Naive thymus-derived CD8-positive, alpha-beta T cell (primary cell): ENCODE measurements at places on chromosomes 5 and 9.
A peak's percentile ranks its signal among the peaks of the same experiment; 100 is the strongest.

DNA sequence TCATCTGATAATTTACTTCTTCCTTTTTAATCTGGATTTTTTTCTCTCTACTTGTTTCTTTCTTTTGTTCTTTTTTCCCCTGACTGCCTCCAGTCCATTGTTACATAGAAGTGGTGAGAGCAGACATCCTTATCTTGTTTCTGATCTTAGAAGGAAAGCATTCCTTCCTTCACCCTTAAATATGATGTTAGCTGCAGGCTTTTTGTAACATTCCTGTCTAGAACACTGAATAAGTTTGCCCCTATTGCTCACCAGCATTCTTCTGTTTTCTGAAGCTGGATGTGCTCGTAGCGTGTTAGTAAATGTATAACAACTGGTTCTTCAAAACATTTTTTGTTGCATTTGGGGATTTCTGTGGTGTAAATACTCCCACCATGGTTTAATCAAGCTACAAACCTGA is 136.7 kb upstream of the NFIL3 start:
- no peak overlapping the region for H3K27ac ChIP-seq
- no peak overlapping the region for H3K4me3 ChIP-seq
- no peaks in the 10 kb centered on the region for H3K36me3 ChIP-seq
- peaks cover 20% of the 10 kb centered on the region for H3K27me3 ChIP-seq
- no peak for DNase-seq

DNA sequence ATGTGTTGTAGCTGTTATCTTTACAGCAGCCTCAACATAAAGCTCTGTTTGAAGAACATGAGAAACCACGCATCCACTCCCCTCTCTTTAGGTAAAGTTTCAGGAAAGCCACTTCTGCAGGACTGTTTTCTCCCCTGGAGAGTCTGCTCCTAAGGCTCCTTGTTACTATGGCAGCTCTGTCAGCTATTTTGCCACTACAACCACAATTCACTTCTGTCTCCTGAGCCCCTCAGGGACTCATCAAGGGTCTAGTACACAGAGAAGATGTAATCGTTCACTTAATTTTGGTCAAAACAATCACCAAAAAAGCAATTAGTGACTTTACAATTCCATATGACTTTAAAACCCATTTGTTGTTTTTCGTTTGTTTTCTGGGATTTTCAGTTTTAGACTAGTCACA is 157.7 kb downstream of the FBN2 start:
- no peaks in the 10 kb centered on the region for H3K27me3 ChIP-seq
- DNase-seq: no peak
- no peak overlapping the region for H3K27ac ChIP-seq
- H3K4me1 ChIP-seq: no peaks in the 10 kb centered on the region
- H3K4me3 ChIP-seq: no peak overlapping the region
- H3K36me3 ChIP-seq: no peaks in the 10 kb centered on the region

DNA sequence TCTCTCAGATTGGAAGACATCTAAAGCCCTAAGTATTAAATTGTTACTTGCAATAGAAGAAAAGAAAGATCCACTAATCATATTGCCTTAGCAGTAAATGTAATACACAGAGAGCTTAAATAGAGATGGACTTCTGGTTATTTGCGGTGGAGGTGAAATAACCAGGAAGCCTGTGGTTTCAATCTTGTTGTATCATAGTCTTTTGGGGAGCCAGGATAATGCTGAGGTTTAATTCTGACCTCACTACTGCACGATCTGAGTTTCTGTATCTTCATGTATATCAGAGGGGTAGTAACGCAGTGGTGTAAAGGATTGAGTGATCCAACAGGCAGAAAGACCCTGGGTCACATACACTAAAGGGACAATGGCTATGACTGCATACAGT is 71.7 kb downstream of the ANKRD55 start:
- H3K36me3 ChIP-seq: no peaks in the 10 kb centered on the region
- no peak overlapping the region for H3K4me3 ChIP-seq
- no peaks in the 10 kb centered on the region for H3K27me3 ChIP-seq
- H3K27ac ChIP-seq: peak overlapping the region; percentile 47
- no peak for DNase-seq

- H3K4me3 ChIP-seq: no peak overlapping the region
- peaks cover 52% of the 10 kb centered on the region for H3K27me3 ChIP-seq
- peaks cover 13% of the 10 kb centered on the region for H3K4me1 ChIP-seq
- no peak overlapping the region for H3K27ac ChIP-seq
- peaks cover 7% of the 10 kb centered on the region for H3K36me3 ChIP-seq
These were observed 43.1 kb downstream of the LHX2 start for GRCh38 chr9:124054582-124055227.

- H3K4me3 ChIP-seq: no peak overlapping the region
- no peaks in the 10 kb centered on the region for H3K36me3 ChIP-seq
- H3K27me3 ChIP-seq: no peaks in the 10 kb centered on the region
- DNase-seq: no peak
- no peak overlapping the region for H3K27ac ChIP-seq
- peaks cover 1% of the 10 kb centered on the region for H3K4me1 ChIP-seq
These were observed 28.9 kb downstream of the CDH9 start for GRCh38 chr5:27009540-27009915.

GRCh38 chr9:91043811-91044175 is 242.2 kb downstream of the SYK start:
- DNase-seq: no peak
- peaks cover 16% of the 10 kb centered on the region for H3K27me3 ChIP-seq
- peaks cover 20% of the 10 kb centered on the region for H3K4me1 ChIP-seq
- H3K36me3 ChIP-seq: no peaks in the 10 kb centered on the region
- H3K27ac ChIP-seq: no peak overlapping the region

DNA sequence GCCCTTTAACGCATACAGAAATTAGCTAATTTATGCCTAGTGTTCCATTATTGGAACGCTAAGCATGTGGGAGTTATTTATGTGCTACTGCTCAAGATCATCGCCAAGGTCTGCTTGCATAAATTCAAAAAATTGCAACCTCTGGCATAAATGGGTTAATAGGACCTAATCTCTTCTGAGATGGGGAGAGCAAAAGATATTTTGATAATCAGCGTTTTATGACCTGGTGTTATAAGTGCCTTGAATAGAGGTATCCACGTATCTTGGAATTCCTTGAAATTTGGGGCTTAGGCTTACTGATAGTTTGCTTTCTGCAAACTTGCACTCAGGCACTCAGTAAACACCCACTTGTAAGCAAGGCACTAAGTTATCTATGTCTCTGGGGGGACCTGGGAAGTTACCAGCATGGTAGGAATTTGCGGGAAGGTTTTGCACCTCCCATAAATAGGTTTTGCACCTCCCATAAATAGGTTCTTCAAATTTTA is 1.8 kb downstream of the SUB1 start:
- H3K27me3 ChIP-seq: peaks cover 2% of the 10 kb centered on the region
- peaks cover 53% of the 10 kb centered on the region for H3K4me1 ChIP-seq
- peak overlapping the region; percentile 99 for H3K27ac ChIP-seq
- no peak for DNase-seq
- H3K36me3 ChIP-seq: peaks cover 3% of the 10 kb centered on the region

DNA sequence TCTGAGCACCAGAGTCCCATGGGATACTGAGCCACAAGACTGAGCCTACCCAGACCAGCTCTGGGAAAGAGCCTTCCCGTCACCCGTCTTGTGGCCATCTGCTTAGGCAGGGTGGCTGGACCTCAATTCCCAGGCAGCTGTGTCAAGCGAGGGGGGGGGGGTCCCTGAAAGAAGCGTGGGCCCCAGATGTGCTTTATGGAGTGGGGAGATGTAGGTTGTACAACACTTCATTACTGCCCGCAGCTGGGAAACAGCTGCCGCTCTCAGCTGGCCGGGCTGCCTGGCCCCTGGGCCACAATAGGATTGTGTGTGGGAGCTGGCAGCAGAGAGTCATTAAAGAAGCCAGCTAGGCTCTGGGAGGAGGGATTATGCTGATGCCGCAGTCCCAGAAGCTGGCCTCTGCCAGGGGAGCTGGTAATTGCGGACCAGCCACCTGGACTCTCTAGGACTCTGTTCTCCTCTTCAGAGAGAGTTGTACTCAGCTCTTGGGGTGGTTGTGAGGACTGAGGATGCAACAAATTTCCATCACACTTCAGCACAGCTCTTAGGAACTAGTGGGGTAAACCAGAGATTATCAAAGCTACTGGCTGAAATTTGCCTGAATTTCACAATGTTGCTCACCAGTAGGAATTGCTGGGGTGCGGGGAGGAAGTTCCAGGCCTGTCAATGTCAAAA is 145.4 kb downstream of the GADD45G start:
- no peak overlapping the region for H3K4me3 ChIP-seq
- no peak overlapping the region for H3K27ac ChIP-seq
- no peaks in the 10 kb centered on the region for H3K36me3 ChIP-seq
- H3K27me3 ChIP-seq: no peaks in the 10 kb centered on the region
- H3K4me1 ChIP-seq: peaks cover 38% of the 10 kb centered on the region
- DNase-seq: no peak

GRCh38 chr9:529731-530130 is 311.8 kb upstream of the DMRT1 start:
- no peak overlapping the region for H3K4me3 ChIP-seq
- DNase-seq: no peak

GRCh38 chr5:88452820-88453219 is 184.2 kb upstream of the TMEM161B start:
- peaks cover 27% of the 10 kb centered on the region for H3K27me3 ChIP-seq
- H3K27ac ChIP-seq: no peak overlapping the region
- no peaks in the 10 kb centered on the region for H3K4me1 ChIP-seq
- H3K36me3 ChIP-seq: no peaks in the 10 kb centered on the region
- H3K4me3 ChIP-seq: no peak overlapping the region

- peaks cover 23% of the 10 kb centered on the region for H3K4me1 ChIP-seq
- H3K27ac ChIP-seq: no peak overlapping the region
- H3K36me3 ChIP-seq: no peaks in the 10 kb centered on the region
- no peaks in the 10 kb centered on the region for H3K27me3 ChIP-seq
- H3K4me3 ChIP-seq: no peak overlapping the region
These were observed 258.8 kb upstream of the ZNF608 start for GRCh38 chr5:125005266-125005665.

DNA sequence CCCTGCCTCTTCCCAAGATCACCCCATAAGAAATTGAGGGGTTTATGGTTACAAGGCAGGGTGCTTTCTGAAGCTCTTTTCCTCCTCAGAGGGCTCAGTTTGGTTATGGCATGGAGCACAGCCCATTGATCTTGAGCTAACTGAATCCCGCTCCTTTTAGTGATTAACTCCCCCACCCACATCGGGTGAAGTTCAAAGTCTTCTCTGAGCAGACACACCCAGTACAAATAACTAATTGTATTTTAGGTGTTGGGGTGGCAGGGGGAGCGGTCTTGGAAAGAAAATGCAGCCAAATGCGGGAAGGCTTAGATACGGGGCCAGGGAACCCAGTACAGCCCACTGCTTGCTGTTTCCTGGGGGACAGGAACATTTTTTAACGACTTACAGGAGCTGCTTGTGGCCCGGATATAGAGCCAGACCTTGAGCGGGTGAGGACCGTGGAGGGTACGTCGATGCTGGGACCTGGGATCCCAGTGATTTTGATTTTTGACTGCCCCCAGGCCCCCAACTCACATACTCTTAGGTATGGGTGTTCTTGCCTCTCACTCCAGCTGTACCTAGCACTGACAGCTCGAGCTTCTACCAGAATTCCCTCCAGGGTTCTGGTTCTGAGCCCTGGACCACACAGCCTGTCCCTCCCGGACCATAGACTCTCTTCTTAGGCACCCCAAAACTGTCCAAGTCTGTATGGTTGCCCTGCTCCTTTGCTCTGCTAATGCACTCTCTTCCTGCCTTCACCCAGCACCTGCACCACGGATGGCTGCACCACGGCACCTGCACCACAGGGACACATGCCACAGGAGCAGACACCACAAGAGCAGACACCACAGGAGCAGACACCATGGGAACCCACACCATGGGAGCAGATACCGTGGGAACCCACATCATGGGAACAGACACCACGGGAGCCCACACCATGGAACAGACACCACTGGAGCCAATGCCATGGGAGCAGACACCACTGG is 18.3 kb upstream of the RXRA start:
- no peak for DNase-seq
- H3K27ac ChIP-seq: no peak overlapping the region
- no peaks in the 10 kb centered on the region for H3K27me3 ChIP-seq
- H3K4me1 ChIP-seq: no peaks in the 10 kb centered on the region
- no peaks in the 10 kb centered on the region for H3K36me3 ChIP-seq

DNA sequence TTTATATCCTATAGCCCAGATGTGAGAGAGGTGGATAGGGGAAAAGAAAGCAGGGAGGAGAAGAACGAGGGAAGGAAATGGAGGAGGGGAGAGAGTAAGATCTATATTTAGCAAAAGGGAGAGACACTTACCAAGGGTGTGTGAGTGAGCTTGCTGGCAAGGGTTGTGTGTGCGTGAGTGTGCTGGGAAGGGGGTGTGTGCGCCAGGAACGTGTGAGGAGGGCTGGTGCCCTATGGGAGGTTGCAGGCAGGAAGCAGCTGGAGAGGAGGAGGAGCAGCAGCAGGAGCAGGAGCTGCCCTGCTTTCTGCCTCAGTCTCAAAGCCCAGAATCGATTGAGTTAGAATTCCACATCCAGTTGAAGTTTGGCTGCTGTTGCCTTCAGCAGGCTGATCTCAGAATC is 148.3 kb upstream of the RUSC2 start:
- H3K27ac ChIP-seq: no peak overlapping the region
- no peak overlapping the region for H3K4me3 ChIP-seq
- peaks cover 4% of the 10 kb centered on the region for H3K4me1 ChIP-seq
- H3K27me3 ChIP-seq: peaks cover 10% of the 10 kb centered on the region
- no peak for DNase-seq

- no peaks in the 10 kb centered on the region for H3K36me3 ChIP-seq
- no peaks in the 10 kb centered on the region for H3K27me3 ChIP-seq
These were observed 174.6 kb upstream of the ZNF608 start for GRCh38 chr5:124920909-124921666.

GRCh38 chr9:34744295-34745221 is 34.6 kb upstream of the CCL21 start:
- H3K27me3 ChIP-seq: peaks cover 67% of the 10 kb centered on the region
- no peaks in the 10 kb centered on the region for H3K4me1 ChIP-seq
- H3K27ac ChIP-seq: no peak overlapping the region
- no peak for DNase-seq

- no peaks in the 10 kb centered on the region for H3K36me3 ChIP-seq
- H3K4me1 ChIP-seq: no peaks in the 10 kb centered on the region
These were observed 296.5 kb upstream of the ITGA1 start for GRCh38 chr5:52491071-52491787.
